ENCODE measurements at places on chromosomes 12 and 14.

DNA sequence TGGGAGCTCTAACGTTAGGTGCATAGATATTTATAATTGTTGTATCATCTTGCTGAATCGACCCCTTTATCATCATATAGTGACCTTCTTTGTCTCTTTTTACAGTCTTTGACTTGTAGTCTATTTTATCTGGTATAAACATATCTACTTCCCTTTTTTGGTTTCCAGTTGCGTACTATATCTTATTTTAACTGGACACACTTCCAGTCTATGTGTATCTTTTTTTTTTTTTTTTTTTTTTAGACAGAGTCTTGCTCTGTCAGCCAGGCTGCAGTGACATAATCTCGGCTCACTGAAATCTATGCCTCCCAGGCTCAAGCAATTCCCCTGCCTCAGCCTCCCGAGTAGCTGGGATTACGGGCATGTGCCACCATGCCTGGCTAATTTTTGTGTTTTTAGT is 41.9 kb upstream of the ZFP36L1 start:
- peaks cover 6% of the 10 kb centered on the region for H3K4me1 ChIP-seq
- no peaks in the 10 kb centered on the region for H3K36me3 ChIP-seq
- H3K4me3 ChIP-seq = no peak overlapping the region
- H3K27me3 ChIP-seq = peaks cover 14% of the 10 kb centered on the region

DNA sequence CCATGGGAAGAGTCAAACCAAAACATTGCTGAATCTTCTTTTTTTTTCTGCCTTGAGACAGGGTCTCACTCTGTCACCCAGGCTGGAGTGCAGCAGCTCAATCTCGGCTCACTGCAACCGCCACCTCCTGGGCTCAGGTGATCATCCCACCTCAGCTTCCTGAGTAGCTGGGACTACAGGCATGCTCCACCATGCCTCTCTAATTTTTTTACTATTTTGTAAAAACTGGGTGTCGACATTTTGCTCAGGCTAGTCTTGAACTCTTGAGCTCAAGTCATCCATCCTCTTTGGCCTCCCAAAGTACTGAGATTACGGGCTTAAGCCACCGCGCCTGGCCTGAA is 1.5 kb upstream of the KRT75 start:
- H3K4me1 ChIP-seq = no peaks in the 10 kb centered on the region
- H3K4me3 ChIP-seq = no peak overlapping the region
- no peak overlapping the region for H3K27ac ChIP-seq

GRCh38 chr12:79217306-79217705 is 352.7 kb downstream of the SYT1 start:
- no peaks in the 10 kb centered on the region for H3K36me3 ChIP-seq
- H3K4me1 ChIP-seq = no peaks in the 10 kb centered on the region
- H3K27ac ChIP-seq = no peak overlapping the region
- DNase-seq = no peak

DNA sequence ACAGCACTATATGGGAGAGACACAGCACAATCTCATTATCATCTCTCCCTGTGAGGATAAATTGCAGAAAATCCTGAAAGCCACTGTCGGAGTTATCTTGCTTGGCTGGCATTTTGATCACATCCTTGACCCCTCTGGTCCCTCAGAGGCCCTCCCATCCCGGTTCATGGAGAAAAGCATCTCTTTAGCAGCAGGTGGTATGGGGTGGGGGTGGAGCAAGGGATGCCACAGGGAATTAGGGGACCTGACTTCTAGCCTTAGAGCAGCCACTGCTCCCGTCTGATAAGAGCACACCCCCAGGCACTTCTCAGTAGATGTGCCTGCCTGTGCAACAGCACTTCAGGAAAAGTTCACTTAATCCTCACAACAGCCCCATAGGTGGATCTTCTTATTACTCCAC is 38.6 kb downstream of the GRIN2B start:
- no peak overlapping the region for H3K4me3 ChIP-seq
- peaks cover under 1% of the 10 kb centered on the region for H3K36me3 ChIP-seq
- no peak overlapping the region for H3K27ac ChIP-seq
- H3K4me1 ChIP-seq = no peaks in the 10 kb centered on the region

GRCh38 chr14:95895720-95896119 is 19.1 kb downstream of the TUNAR start:
- peaks cover 39% of the 10 kb centered on the region for H3K27me3 ChIP-seq
- H3K27ac ChIP-seq = no peak overlapping the region
- H3K36me3 ChIP-seq = peaks cover 3% of the 10 kb centered on the region

GRCh38 chr14:36521598-36522345 is 1.7 kb upstream of the NKX2-1 start:
- H3K27ac ChIP-seq = no peak overlapping the region
- no peaks in the 10 kb centered on the region for H3K36me3 ChIP-seq

GRCh38 chr12:4816744-4817525 is 92.8 kb upstream of the KCNA1 start:
- no peak overlapping the region for H3K27ac ChIP-seq
- peaks cover 22% of the 10 kb centered on the region for H3K27me3 ChIP-seq
- peaks cover 2% of the 10 kb centered on the region for H3K36me3 ChIP-seq

- H3K4me1 ChIP-seq = no peaks in the 10 kb centered on the region
- peaks cover 13% of the 10 kb centered on the region for H3K27me3 ChIP-seq
- H3K27ac ChIP-seq = no peak overlapping the region
- H3K4me3 ChIP-seq = no peak overlapping the region
These were observed 54.8 kb upstream of the TSPAN9 start for GRCh38 chr12:3022411-3022810.

DNA sequence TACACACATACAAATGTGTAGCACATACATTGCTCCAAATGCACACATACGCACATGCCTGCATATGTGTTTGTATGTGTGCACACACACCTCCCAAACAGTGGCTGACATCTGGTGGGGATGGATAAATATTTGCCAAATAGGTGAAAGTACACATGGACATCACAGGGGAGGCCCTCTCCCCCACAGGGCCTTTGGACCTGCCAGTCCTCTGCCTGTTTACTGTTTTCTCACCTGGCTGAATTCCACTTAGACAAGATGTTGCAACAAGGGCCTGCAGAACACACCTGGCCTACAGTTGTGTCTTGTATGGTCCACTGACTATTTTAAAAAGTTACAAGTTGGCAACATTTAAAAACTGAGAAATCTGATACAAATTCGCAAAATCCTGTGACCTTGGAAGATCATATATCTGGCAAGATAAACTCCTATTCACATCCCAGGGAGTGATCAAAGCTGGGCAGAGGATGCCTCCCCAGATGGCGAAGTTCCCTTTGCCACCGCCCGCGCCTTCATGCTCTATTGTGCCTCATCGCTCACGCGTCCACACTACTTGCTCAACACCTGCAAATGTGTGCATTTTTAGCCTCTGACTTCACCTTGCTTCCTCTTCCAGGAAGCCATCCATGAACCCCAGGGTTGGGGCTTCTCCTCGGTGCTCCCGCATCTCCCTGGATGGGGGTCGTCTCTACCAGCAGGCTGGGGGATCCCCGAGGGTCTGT is 118.4 kb upstream of the FZD10 start:
- DNase-seq = no peak
- H3K27ac ChIP-seq = no peak overlapping the region
- no peaks in the 10 kb centered on the region for H3K4me1 ChIP-seq
- peaks cover 53% of the 10 kb centered on the region for H3K27me3 ChIP-seq

GRCh38 chr12:75446857-75447256 is 33.7 kb upstream of the GLIPR1 start:
- H3K4me3 ChIP-seq = no peak overlapping the region
- H3K27me3 ChIP-seq = peaks cover 7% of the 10 kb centered on the region
- no peaks in the 10 kb centered on the region for H3K36me3 ChIP-seq
- H3K27ac ChIP-seq = no peak overlapping the region
- DNase-seq = no peak

DNA sequence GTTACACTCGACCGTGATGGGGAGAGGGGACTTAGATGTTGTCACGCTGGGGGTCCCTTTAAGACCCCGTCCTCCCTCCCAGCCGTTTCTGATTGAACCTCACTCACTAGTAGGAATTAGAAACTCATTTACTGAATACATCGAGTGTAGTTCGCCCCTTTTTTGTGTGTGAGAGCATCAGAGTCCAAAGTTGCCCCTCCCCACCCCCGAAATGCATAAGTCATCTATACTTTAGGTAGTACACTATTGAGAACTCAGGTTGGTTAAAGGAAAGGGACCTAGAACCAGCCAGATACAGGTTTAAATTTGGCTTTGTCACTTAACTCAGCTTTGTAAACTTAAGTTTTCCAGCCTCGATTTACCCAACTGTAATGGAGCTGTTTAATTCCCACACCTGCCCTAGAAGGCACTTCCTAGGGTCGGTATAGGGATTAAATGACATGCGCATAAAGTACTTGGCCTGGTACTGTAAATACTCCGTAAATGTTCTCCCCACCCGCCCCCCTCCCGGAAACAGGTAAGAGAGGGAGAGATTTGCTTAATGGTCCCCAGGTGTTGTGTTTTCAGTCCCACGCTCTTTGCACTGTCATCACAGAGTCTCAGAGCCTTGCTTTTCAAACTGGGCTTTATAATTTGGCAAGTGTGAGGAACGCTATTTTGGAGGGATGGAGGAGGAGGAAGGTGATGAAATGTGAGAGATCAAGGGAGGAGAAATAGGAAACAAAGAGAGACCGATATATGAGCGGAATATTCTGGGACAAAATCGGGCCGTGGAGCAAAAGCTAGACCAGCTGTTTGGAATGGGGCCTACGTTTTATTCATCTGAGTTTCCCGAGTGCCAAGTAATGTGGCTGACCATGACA is 897 bp downstream of the SUDS3 start:
- peak overlapping the region; percentile 98 for H3K27ac ChIP-seq
- H3K4me3 ChIP-seq = peak overlapping the region; percentile 98
- no peaks in the 10 kb centered on the region for H3K27me3 ChIP-seq
- H3K4me1 ChIP-seq = peaks cover 23% of the 10 kb centered on the region
- H3K36me3 ChIP-seq = peaks cover 38% of the 10 kb centered on the region
- no peak for DNase-seq

DNA sequence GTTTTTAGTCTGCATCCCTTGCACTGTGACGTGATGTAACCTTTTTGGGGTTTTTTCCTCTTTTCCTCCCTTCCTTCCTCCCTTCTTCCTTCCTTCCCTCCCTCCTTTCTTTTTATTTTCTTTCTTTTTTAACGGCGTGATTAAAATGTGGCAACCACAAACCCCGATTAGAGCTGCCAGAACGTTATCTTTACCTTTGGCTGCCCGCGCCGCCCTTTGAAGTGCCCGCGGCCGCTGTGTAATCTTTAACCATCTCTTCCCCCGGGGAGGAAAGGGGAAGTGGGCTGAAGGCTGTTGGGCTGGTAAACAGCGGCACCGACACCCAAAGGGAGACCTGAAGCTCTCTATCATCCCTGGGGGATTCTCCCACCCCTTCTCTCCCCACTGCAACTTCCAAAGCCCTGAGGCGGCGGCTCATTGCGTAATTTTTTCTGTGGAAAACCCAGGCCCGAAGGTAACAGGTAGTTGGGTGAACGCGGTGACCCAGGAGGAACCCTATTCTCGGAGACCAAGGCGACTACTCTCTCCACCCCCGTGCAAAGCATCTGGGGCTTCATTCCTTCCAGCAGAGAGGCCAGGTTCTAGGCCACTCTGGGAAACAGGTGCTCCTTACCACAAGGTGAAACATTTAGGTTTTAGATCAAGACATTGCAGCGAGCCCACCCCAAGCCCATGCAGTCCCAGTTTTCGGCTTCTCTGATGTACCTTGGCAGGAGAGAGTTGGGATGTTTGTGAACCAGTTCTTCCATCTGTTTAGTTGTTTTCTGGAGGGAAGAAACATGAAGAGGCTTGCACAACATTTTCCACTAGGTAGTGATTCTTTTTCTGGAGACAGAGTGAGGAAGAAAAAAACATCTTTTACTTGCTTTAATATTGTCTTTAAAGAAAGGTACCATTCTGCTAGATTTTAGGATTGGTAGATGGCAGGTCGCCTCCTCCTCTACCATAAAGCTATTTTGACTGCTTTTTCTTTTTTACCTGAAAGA is 1.5 kb downstream of the LGR5 start:
- H3K27ac ChIP-seq = no peak overlapping the region
- H3K27me3 ChIP-seq = peaks cover 85% of the 10 kb centered on the region
- no peaks in the 10 kb centered on the region for H3K36me3 ChIP-seq
- H3K4me1 ChIP-seq = peaks cover 14% of the 10 kb centered on the region

GRCh38 chr14:35821564-35822411 is 4.3 kb upstream of the BRMS1L start:
- DNase-seq = no peak
- no peaks in the 10 kb centered on the region for H3K4me1 ChIP-seq
- no peak overlapping the region for H3K27ac ChIP-seq
- no peaks in the 10 kb centered on the region for H3K27me3 ChIP-seq

- no peaks in the 10 kb centered on the region for H3K27me3 ChIP-seq
- H3K4me1 ChIP-seq = no peaks in the 10 kb centered on the region
- peaks cover 5% of the 10 kb centered on the region for H3K36me3 ChIP-seq
- no peak overlapping the region for H3K4me3 ChIP-seq
These were observed 10.6 kb downstream of the SDS start for GRCh38 chr12:113392988-113393579.

DNA sequence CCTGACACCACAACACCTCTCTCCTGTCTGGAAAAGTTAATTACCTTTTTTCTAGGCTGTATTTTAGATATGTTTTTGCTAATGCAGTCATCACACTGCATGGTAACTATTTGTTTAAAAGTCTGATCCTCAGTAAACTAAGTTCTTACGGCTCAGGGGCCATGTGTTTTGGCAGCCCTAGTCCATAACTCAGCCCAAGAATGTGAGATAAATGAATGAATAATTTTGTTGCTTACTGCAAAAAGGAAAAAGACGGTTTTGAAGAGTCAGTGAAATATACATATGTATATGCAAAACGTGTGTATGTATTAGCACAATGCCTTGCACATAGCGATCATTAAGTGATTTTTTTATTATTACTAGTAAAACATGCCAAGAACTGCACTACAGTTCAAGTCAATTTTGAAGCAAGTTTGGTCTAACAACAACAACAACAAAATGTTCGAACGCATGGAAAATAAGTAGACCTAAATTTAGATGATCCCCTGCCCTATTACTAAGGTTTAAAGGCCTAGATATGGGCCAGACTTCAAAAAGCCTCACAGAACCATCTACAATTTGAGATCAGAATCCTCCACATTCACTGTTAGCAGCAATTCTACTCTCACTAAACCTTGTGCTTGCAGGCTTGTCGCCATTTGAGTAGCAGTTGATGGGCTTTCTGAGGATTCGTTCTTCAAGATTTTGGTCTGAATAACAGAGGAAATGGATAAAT is 140.0 kb downstream of the NDUFA12 start:
- no peak overlapping the region for H3K4me3 ChIP-seq
- H3K27ac ChIP-seq = no peak overlapping the region
- DNase-seq = no peak
- H3K27me3 ChIP-seq = peaks cover 25% of the 10 kb centered on the region
- H3K36me3 ChIP-seq = no peaks in the 10 kb centered on the region
- H3K4me1 ChIP-seq = no peaks in the 10 kb centered on the region

GRCh38 chr14:75452324-75452723 is 24.5 kb downstream of the JDP2 start:
- peaks cover 34% of the 10 kb centered on the region for H3K27me3 ChIP-seq
- peaks cover 2% of the 10 kb centered on the region for H3K36me3 ChIP-seq
- no peak overlapping the region for H3K4me3 ChIP-seq
- H3K27ac ChIP-seq = no peak overlapping the region

- peaks cover 2% of the 10 kb centered on the region for H3K36me3 ChIP-seq
- H3K4me1 ChIP-seq = no peaks in the 10 kb centered on the region
- no peaks in the 10 kb centered on the region for H3K27me3 ChIP-seq
- H3K27ac ChIP-seq = no peak overlapping the region
- DNase-seq = no peak
- no peak overlapping the region for H3K4me3 ChIP-seq
These were observed 38.4 kb downstream of the IRF2BPL start for GRCh38 chr14:76990084-76990483.
